ENCODE measurements at places on chromosomes 13 and 19.
A peak's percentile ranks its signal among the peaks of the same experiment; 100 is the strongest.

- no peak for DNase-seq
Observed at GRCh38 chr19:56423985-56424353, 19.8 kb downstream of the ZNF583 start.

DNA sequence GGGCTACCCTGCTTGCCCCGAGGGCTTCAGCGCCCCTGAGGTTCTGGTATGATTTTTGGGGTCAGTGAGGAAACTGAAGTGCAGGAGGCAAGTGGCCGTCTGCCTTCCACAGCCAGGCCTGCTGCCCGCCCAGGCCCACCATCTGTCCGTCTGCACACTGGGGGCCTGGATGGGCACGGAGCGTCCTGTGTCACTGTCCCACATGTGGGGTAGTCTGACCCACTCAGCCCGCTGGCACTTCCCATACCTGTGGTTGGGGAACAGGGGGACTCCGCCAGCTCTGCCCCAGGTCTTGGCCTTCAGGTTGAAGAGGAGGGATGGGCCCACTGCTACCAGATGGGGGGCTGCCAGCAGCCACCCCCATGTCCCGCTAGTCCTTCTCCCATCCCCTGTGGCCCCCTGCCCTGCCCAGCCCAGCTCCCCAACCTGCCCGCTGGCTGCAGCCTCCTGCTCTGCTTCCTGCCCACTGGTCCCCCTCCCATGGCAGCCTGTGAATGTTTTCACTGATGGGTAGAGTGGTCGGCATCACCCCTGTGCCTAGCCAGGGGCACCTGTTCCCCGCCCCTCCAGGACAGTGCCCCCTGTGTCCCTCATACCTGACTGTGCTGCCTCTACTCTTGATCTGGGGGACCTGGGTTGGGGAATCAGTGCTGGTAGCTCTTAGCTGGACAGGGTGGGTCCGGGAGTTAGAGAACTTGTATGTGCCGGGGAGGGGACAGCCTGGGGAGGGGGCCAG lies 9.5 kb downstream of the PIAS4 start:
- DNase-seq, result no peak

GRCh38 chr19:38145623-38146022 lies 78.4 kb downstream of the DPF1 start:
- no peak for DNase-seq

- DNase-seq, result peak; percentile 100
Observed at GRCh38 chr19:9945319-9945966, 9.1 kb upstream of the OLFM2 start.

DNA sequence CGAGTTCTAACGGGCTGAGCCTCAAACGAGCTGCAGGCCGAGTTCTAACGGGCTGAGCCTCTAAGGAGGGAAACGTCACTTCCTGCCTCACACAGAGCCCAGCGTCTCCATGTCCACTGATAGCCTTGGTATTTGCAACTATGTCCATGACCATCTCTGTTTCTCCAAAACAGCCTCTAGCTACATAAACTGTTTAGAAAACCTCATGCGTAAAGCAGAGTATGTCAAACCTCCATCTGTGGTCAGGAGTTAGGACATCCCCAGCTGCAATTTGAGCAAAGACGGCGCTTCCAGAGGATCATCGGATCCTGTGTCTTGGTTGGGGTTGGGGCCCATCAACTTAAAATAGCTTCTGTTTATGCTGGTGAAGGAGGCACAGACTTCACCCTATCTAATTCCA lies 20.8 kb downstream of the RASA3 start:
- DNase-seq, result peak; percentile 97

DNA sequence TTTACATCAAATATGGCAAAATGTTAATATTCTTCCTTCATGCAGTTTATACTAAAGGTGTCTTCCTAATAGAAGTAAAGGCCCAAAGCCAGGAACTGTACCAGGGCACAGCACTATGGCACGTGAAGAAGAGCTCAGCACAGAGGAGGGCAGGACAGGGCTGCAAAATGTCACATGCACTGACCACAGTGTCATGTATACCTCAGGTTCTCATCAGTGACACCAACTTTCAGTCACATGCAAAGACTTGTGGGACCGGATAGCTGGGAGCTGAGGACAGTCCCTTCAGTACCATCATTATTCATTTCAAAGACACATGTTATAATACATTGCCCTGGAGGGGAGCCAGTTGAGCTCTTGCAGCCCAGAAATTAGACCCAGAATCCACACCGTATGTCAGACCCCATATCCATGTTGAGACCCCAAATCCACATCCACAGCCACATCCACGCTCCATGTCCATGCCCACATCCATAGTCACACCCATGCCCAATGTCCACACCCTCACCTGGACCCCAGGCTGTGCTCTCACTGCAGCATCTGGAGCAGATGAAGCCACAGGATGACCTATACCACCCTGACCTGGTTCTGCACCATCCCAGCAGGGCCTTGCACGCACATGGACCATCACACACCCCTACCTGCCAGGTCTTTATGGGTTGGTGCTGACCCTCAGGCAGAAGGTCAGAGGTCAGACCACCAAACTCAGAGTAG lies 111.8 kb downstream of the TUBA3C start:
- DNase-seq, result no peak

DNA sequence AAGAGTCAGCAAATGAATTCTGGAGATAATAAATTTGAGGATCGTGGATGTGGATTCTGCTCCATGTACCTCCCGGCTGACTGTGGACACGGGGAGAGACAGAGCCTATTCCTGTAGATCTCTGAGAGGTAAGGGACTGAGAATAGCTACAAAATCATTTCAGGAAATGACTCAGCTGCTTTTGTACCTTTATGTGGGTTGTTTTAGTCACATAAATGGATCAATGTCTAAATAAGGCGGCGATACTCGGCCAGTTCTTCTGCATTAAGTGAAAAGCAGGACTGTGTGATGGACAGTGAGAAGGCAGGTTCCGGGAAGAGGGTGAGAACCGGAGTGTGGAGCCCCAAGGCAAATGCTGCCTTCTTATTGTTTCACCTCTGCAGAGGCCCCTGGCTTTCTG lies 128.1 kb downstream of the EFNB2 start:
- no peak for DNase-seq

DNA sequence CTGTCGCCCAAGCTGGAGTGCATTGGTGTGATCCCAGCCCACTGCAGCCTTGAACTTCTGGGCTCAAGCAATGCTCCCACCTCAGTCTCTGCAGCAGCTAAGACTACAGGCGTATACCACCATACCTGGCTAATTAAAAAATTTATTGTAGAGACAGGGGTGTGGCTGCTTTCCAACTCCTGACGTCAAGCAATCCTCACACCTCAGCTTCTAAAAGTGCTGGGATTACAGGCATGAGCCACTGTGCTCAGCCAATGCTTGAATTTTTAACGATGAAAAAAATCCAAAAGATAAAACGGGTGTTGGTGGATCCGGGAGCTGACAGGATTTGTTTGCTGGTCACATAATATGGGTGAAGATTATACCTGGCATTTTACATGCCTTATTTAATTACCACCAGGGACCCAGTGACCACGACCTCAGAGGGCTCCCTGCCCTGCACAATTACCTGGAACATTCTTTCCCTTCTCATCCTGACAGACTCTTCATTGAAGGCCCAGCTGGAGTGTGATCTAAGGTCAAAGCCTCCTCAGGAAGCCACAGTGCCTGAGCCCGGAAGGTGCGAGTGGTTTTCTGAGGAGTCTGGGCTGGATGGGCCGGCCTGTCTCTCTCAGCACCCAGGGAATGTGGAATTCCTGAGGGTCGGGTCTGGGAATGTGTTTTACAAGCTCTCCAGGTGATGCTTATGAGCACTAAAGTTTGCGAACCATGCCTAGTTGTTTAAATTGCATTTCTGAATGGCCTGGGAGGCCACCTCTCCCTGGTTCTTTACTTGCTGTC lies 193.3 kb downstream of the USP12 start:
- no peak for DNase-seq

DNA sequence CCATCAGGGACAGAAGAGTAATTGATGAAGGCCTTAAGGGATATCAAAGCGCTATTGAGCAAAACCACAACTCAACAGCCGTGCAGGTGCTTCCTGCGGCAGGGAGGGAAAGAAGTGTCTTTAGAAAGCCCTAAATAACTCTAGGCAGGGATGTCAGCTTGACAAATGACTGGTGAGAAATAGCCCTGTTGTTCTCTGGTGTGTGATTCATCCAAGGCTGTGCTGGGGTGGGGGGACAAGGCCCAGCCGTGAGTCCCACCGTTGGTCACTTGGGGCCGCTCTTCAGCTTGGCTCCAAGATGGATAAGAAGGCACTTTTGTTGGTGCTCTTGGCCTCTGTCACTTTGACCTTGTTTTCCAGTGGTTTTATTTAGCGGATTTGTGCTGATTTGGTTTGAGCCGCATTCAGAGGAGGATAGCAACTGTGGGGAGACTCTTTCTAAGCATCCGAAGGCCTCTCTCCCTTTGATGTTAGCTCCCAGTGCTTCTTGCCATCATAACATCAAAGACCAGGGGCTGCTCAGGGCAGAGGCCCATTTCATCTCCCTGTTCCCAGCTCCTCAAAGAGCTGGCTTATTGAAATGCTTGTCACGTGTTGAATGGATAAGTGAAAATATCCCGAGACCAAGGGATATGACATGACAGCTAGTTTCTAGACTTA lies 130.3 kb upstream of the SERP2 start:
- peak; percentile 74 for DNase-seq

- no peak for DNase-seq
Observed at GRCh38 chr13:40456979-40457553, 209.4 kb downstream of the FOXO1 start.

GRCh38 chr19:17564781-17565180 lies 9.3 kb downstream of the COLGALT1 start:
- no peak for DNase-seq

- no peak for DNase-seq
Observed at GRCh38 chr19:43690890-43691289, 20.9 kb upstream of the PLAUR start.

GRCh38 chr19:47615230-47615629 lies 6.3 kb downstream of the BICRA start:
- no peak for DNase-seq

- DNase-seq, result peak; percentile 79
Observed at GRCh38 chr19:49690656-49691242, at the start of gene CPT1C. CPT1C (plus strand) TSS chr19:49691116; CDS start chr19:49692253, 1,137 bp downstream.

DNA sequence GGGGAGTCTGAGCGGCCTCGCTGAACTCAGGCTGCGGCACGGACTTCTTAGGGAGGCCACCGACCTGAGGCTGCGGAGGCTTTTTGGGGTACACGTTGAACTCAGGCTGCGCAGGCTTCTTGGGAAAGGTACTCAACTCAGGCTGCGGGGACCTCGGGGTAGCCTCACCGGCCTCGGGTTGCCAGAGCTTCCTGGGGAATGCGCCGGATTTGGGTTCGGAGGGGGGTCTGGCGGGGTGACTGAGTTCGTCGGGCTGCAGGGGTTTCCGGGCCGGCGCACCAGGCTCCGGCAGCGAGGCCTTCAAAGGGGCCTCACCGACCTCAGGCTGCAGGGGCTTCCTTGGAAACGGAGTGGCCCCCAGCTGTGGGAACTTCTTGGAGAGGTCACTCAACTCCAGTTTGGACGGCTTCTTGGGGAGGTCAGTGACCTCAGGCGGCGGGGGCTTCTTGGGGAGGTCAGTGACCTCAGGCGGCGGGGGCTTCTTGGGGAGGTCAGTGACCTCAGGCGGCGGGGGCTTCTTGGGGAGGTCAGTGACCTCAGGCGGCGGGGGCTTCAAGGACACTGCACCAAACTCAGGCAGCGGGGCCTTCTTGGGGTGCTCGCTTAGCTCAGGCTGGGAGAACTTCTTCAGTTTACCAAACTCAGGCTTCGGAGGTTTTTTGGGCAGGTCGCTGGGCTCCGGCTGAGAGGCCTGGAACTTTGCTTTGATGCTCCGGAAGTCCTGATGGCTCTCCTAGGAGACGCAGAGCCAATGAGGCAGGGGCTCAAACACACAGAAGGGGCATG lies 3.2 kb downstream of the PRAM1 start:
- no peak for DNase-seq

- DNase-seq, result peak; percentile 1
Observed at GRCh38 chr13:74452176-74452575, 318.0 kb upstream of the KLF12 start.

GRCh38 chr13:24275041-24275440 lies 34.3 kb upstream of the C1QTNF9 start:
- no peak for DNase-seq

GRCh38 chr13:49927755-49928154 lies 8.4 kb downstream of the SPRYD7 start:
- peak; percentile 76 for DNase-seq

DNA sequence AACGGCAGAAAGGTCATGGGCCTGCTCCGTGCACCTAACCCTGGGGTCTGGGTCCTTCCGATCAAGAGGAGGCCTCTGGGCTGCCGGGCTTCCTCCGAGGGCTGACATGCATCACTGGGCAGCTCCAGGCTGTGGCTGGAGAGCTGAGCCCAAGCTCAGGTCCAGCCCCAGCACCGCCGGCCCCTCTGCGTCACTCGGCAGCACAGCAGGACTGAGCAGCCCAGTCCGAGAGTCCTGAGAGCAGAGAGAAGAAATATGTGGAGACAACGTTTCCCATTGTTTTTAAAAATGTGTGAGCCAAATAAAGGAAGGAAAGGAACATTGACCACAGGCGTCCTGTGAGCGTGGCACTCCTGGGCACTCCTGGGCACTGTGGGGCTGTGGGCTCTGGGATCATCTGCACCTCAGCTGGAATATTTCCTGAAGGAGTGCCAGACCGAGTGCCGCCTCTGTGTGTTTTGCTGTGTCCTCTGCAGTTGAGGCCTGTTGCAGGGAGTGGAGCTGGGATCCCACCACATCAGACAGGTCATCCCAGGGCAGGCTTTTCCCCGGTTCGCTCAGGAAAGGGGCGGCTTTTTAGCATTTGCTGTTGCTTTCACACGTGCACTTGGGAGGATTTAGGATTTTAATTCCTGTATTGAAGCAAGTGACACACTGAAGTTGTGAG lies 37.8 kb upstream of the TFDP1 start:
- peak; percentile 28 for DNase-seq

GRCh38 chr13:82116422-82116989 lies 1765.8 kb downstream of the SLITRK1 start:
- no peak for DNase-seq

DNA sequence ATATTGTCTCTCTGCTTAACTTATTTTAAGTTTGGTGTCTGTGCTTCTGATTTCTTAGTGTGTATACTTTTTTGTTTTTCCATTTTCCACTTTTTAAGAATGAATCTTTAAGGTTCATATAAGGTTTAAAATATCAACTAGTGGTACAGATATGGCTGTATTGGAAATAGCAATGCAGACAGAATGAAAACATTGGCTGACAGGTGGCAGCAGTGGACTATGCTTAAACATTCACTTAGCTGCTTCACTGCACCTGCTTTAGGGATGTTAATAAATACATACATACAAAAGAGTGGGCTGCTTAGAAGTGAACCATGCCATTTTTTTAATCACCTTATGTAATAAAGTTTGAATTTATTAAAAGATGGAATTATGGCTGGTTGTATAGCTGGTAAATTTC lies 27.3 kb downstream of the TM9SF2 start:
- DNase-seq, result no peak

- no peak for DNase-seq
Observed at GRCh38 chr13:48733739-48734335, 80.1 kb downstream of the CYSLTR2 start.

DNA sequence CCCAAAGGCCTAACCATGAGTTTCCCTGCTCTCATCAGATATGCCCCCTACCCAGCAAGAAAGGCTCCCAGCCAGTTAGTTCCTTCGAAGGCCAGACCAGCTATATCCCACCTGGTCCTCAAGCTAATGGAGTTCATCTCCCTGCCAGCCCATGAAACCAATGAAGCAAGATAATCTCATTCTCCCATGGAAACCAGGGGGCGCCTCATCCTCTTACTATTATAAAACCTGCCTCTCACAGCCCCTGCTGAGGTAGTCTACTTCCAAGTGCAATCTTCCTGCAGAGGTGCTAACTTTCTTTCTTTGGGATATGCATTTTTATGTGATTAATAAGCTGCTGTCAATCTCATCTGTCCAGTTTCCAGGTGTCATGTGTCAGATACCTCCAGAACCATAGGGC lies 34.0 kb upstream of the ZNF573 start:
- no peak for DNase-seq

- DNase-seq, result no peak
Observed at GRCh38 chr19:47510516-47511127, 4.2 kb downstream of the NAPA start.
